Left renal pelvis (tissue), 4 donors: ENCODE measurements at places on chromosomes 7 and 10. TPM values are rescaled to one million over a fixed set of nuclear protein-coding genes. Genes with fewer than 3 reads are reported as not detected.

GRCh38 chr10:78236416-78237015 is 202.9 kb downstream of the RPS24 start:
- no peak for DNase-seq

DNA sequence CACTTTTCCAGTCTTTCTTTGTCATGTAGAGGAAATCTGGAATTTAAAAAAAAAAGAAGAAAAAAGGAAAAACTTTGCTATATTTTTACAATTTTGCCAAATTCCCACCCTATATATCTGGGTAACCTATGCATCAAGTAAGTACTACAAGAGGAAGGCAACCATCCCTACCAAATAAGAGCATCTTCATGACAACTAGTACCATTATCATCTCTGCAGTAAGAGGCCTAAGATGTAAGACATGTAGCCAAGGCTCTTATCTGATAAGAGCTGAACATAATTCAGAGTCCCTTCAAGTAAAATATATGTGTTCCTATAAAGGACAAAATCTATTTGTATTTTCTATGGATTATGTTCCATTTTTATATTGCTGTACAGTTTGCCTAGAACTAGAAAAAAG is 3.5 kb downstream of the THAP5 start:
- no peak for DNase-seq

CYP3A4 gene
- 0.26 TPM for polyA plus RNA-seq

DNA sequence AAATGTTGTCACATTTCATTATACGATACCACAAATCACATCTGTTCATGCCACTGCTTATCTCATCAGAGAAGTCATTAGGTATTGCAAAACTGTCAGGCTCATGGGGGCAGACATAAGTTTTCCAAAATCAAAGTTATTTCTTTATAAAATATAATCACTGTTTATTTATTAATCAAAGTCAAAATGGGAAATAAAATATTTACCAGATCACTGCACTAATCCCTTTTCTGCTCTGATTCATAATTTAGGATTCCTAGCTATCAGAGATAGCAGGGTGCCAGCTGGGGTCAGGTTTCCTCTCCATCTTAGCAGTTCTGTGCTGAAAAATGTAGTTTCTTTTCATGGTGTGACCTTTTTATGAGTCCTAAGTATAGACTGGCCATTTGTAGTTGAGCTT is 117.7 kb upstream of the LANCL2 start:
- no peak for DNase-seq

GRCh38 chr10:124367936-124368335 is 50.8 kb downstream of the OAT start:
- no peak for DNase-seq

ADAMTS14 gene
- polyA plus RNA-seq = 1.4 TPM

DNA sequence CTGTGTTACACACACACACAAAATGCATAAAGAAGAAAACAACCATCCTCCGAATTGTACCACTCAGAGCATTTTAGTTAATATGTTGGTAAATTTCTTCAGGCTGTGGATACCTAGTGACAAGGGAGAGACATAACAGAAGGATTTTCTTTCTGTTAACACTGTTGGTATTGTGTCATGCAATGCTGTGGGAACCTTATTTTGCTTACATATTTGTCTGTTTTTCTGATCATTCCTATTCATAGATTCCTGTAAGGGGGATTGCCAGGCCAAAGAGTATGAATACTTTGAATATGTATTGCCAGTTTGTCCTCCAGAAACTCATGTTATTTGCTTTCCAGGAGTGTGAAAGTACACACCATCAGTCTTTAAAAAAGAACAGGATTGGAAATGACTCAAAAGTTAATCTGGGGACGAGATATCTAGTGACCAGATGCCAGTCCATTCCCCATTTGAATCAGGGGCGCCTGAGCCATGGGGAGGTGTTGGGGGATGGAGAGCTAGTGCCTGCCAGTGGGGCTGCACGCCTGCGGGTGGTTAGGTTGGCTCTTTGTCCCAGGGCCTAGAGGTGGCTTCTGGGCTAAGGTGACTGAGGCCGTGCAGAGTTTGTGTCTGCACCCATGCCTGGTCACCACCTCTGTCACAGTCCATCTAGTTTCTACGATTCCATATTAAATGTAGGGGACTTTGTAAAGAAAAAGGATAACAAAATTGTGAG is 142.0 kb downstream of the PTPN20 start:
- no peak for DNase-seq
